ENCODE measurements at places on chromosomes 4 and X.

GRCh38 chr4:121697564-121697963 is 784 bp upstream of the ANXA5 start:
- DNase-seq = no peak

- no peak for DNase-seq
Observed at GRCh38 chr4:124948976-124949597, 236.6 kb upstream of the ANKRD50 start.

GRCh38 chrX:96700625-96701024 is 16.0 kb downstream of the DIAPH2 start:
- DNase-seq = no peak

GRCh38 chr4:37082912-37083311 is 161.6 kb upstream of the NWD2 start:
- no peak for DNase-seq

GRCh38 chr4:26862381-26862915 is 1.8 kb downstream of the STIM2 start:
- no peak for DNase-seq

GRCh38 chr4:25908491-25908901 is 5.5 kb upstream of the SMIM20 start:
- no peak for DNase-seq

GRCh38 chrX:153593811-153594500 is 5.0 kb downstream of the CCNQ start:
- DNase-seq = no peak

DNA sequence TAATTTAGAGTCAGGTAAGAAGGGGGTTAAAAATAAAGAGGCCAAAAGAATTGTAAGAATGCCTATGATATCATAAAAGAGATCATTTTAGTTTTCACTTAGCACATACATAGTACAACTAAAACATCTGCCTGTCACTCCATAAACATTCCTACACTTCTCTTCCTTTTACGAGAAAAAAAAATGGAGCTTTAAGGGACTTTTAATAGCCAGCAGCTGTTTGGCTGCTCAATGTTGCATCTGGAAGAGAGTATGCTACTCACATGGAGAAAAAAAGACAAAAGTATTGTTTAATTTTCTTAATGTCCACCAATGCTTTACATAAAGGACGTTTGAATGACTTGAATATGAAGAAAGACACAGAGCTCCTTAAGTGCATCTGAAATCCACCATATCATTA is 48.7 kb upstream of the TNIP3 start:
- DNase-seq = no peak

- no peak for DNase-seq
Observed at GRCh38 chr4:173217727-173218126, 49.1 kb downstream of the GALNT7 start.

DNA sequence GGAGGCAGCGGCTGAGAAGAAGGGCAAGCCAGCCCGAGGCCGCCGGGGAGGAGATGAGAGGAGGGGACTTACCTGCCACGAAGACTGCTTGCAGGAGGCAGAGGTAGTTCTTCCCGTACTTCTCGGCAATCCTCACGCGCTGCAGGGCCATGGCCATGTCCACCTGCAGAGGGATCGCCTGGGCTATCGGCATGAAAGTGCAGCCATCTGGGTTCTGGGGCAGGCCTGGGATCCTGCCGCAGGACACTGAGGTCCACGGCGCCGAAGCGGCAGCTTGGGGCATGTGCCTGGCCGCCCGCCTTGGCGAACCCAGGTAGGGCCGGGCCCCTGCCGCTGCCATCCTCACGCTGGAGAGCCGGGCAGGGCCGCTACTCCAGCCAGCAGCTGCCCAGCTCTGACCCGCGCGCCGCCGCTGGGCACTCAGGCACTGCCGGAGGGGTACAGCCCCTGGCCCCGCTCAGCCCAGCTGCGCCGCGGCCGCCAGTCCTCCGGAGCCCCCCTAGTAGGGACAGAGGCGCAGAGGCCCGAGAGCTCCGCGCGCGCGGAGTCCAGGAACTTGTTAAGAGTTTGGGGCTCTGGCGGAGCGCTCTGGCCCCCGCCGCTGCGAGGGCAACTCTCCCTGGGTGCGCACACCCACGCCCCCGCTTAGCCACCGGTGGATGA is 16.0 kb downstream of the MCF2 start:
- DNase-seq = peak; percentile 36

GRCh38 chrX:15564981-15565579 is 35.7 kb downstream of the ACE2 start:
- DNase-seq = peak; percentile 27

GRCh38 chrX:23344238-23344903 is 9.7 kb downstream of the PTCHD1 start:
- no peak for DNase-seq

DNA sequence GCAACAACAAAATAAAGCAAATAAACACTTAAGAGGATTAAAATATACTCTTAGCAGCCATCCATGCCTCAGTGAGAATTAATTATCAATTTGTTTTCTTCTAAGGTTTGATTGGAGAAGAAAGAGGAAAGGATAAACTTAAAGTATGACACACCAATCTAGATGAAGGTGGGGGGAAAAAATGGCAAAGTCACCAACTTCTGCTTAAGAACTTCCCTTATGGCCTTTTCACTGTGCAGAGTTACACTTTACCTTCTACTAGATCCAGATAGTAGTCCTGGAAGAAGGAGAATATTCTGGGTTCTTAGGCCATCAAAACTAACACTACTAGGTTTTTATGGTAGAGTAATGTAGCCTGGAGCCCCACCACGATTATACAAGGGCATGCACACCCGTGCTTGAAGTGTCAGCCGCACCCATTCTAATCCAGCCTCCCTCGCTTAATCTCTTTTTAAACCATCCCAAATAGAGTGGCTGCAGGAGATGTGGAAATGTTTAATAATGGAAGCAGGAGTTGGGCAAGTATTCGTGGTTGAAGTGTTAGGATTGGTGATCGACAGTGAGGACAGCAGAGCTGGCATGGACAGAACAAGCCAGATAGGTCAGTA is 14.1 kb downstream of the ENPEP start:
- no peak for DNase-seq

DNA sequence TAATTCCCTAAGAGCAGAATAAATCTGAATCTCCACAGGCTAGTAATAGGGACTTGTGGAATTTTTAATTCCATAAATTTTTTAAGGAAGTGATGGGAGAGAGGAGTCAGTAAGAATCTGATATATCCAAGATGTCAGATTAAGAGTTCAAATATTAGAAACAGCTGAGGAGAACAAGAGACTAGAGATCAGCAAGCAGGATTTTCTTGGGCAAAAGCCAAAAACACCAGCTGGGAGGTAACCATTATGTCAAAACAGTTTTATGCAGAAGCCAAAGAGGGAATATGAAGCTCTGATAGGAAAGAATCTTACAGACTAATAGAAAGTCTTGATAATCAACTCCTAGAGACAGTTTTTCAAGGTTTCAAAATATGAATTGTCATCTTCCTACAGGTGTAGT is 72.2 kb upstream of the RBPJ start:
- DNase-seq = peak; percentile 46

DNA sequence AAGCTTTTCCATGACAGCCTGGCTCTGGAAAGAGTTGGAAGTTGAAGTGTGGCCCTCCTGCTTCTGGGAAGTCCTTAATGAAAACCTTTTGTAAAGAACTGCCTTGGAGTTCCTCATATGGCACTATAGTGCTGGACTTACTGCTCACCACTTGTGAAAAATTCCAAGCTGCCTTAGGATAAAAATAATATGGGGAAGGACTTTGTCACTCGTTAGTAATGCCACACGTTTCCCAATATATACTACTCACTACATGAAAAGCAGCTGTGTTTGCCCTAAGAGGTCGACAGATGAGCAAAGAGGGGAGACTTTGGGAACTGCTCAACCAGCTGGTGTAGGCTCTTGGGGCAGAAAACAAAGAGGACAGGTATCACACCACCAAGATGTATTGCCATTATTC is 11.7 kb downstream of the OPHN1 start:
- no peak for DNase-seq

GRCh38 chrX:37722595-37722994 is 37.0 kb downstream of the XK start:
- DNase-seq = no peak

DNA sequence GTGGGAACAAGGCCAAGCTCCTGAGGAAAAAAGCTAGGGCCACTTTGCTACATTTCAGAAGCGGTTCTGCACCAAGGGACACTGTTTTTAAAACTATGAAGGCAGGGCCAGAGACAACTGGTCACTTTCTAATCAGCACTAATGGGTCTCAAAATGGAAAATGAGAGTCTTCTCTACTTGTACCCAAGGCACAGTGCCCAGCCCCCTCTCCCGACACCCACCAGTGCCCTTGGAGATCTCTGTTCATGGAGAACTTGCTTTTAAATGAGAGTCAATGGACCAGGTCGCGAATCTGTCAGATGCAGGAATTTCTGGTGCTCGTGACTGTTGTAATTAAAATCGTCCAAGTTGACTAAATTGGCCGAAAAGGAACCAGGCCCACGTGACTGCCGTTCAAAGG is 591.6 kb downstream of the BCOR start:
- DNase-seq = no peak

DNA sequence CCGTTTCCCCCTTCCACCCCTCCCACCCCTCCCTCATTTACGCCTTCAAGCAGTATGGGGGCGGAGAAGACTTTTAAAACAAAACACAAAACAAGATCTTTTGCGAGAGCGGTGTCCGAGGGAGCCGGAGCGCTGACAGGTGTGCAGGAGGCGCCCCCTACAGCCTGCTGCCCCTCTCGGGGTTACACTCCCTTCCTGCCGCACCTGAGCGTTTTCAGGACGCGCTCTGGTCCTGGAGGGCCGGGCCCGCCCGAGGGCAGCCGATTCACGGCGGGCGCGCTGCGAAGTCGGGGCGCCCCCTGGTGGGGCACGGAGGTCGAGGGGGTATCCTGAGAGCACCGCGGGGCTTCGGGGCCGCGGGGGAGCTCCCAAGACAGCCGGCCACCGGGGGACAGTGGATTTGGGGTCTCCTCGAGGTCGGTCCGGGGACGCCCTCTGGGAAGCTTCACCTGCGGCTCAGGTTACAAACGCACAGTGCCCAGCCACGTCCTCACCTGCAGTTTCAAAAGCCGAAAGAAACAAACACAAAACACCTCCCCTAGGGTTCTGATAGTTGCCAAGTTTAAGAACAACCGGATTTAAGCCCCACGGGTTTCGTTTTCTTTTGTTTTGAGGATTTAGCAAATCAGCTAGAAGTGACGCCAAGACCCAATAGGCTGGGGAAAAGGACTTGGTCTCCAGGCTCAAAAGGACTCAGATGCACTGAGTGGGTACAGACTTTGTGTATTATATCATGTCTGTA is 8.0 kb upstream of the NEUROG2 start:
- peak; percentile 36 for DNase-seq

DNA sequence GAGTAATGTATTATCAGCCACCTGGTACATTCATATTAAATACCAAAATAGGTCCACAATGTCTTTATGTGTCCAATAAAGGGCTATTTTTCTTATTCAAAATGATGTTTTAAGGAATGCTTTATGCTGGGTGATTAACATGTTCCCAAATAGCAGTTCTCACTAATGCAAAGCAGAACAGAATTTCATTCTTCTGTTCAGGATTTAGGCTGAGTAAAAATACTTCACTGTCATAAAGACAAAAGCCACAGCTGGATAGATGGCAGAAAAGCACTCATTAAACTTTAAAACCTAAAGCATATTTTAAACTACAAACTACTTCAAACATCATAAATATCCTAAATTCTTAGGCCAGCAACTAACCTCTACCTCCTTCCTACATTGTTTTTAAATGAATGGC is 244.0 kb downstream of the TMA16 start:
- DNase-seq = no peak

- peak; percentile 72 for DNase-seq
Observed at GRCh38 chr4:972651-973424, 531 bp downstream of the DGKQ start.

DNA sequence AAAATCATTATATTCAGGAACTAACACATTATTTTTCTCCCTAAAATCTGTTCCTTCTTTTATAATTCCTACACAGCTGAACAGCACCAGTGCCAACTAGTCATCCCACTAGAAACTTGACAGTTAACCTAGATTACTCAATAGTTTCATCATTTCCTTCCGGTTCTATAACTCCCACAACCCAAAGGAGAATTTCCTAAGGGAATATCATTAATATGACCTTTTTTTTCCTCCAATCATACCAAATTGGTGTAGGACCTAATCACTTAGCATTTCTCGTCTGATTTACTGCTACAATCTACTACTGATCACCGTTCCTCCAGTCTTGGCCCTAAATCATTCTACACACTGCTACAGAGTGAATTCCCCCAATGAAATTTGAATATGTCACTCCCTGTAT is 45.9 kb downstream of the WDFY3 start:
- DNase-seq = no peak

GRCh38 chr4:107900508-107900907 is 30.8 kb upstream of the CYP2U1 start:
- DNase-seq = no peak

GRCh38 chrX:18390941-18391538 is 34.4 kb upstream of the CDKL5 start:
- peak; percentile 69 for DNase-seq

- DNase-seq = no peak
Observed at GRCh38 chr4:73730292-73730691, 10.1 kb upstream of the CXCL8 start.

DNA sequence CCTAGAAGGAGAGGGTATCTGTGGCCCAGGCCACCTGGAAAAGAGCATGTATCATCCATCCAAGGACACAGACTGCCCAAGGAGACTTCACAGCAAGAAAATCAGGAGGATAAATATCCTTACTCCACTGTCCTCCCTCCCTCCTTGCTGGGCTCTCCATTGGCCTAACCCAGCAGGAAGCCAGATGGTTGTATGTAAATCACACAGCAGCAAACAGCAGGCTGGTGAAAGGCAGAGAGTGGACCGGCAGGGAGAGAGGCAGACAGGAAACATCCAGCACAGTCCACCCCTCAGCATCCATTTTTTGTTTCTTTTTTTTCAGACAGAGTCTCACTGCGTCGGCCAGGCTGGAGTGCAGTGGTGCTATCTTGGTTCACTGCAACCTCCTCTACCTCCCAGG is 17.5 kb downstream of the TXK start:
- DNase-seq = no peak

- DNase-seq = no peak
Observed at GRCh38 chrX:38672646-38673045, 111.3 kb downstream of the TSPAN7 start.

- no peak for DNase-seq
Observed at GRCh38 chrX:49129427-49129826, 5.9 kb upstream of the GPKOW start.

- no peak for DNase-seq
Observed at GRCh38 chr4:140302151-140302859, 71.1 kb upstream of the SCOC start.

- no peak for DNase-seq
Observed at GRCh38 chr4:81984746-81985145, 389.0 kb downstream of the HNRNPD start.

GRCh38 chr4:158739600-158739999 is 16.4 kb upstream of the PPID start:
- no peak for DNase-seq

DNA sequence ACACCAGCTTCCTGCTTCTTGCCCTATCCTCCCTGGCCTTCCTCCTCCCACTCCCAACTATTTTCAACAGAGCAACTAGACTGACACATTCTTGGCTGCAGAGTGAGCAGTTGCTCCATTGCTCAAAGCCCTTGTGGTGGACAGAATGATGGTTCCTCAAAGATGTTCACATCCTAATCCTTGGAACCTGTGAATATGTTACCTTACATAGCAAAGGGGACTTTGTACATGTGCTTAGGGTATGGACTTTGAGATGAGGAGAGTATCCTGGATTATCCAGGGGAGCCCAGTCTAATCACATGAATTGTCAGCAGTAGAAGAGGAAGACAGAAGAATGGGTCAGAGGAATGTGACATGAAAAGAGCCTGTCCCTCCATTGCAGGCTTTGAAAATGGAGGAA is 24.9 kb upstream of the HOPX start:
- no peak for DNase-seq
